ENCODE measurements at places on chromosomes 4 and X. TPM values are rescaled to one million over a fixed set of nuclear protein-coding genes. Genes with fewer than 3 reads are reported as not detected.

C4orf50 gene
- total RNA-seq: 0.03 TPM

S100G gene
- total RNA-seq: not detected

NHSL2 gene
- 0.30 TPM for total RNA-seq

STAP1 gene
- 2.7 TPM for total RNA-seq

PASD1 gene
- not detected for total RNA-seq

GPC4 gene
- 0.11 TPM for total RNA-seq

KCNIP4 gene
- total RNA-seq: not detected

SOX3 gene
- total RNA-seq: not detected

Data from activated T-cell treated with anti-CD3 and anti-CD28 coated beads, Interleukin-2, amount 50 U/mL, for 4 hours (primary cell).